ENCODE measurements at places on chromosomes 4 and X.

DNA sequence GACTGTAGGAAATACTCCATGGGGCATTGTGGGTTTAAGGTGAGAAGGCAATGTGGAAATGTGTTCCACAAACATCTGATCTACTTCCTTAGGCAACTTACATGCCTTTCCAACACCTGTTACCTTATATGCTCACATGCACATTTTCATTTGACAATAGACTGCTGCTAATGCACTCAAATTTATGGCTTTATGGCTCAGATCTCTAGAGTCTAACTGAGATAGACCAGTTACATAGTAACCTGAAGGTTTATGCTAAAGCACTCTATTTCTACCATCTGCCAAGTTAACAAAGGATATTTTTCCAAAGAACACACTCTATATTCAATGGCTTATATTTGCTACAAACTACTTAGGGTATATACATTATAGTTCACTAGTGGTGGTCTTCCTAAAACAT lies 969.0 kb downstream of the TECRL start:
- no peak for DNase-seq

DNA sequence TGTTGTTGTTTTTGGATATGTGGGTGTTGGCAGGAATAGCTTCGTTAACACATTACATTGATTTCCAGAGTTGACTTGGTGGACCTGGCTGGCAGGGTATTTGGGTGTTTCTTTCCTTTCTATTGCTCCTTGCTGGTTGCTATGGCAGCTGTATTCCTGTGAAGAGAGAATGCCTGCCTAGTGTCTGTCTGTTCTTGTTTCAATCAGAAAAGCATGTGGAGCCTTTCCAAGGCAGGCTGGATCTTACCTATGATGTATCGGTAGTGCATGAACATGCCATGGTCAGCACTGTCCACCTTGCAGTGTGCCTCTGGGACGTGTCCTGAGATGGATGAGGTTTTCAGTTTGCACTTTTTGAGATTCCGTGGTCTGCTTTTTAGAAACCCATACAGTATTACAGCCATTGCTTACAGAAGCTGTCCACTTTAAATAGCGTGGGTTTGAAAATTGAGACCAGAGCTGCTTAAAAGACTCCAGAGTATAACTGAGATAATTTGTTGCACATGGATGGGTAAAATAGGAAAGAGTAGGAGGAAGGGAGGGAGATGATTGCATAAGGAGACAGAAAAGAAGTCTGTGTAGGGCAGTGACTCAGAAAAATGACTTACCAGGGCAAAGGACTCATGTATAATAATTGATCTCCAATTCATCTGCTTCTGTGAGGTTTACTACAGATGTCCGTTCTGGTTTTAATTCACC lies 20.0 kb upstream of the AADAT start:
- peak; percentile 3 for DNase-seq

GRCh38 chr4:25779021-25779420 lies 83.8 kb downstream of the SEL1L3 start:
- DNase-seq, result no peak

- peak; percentile 49 for DNase-seq
Observed at GRCh38 chr4:87679449-87680169, 29.5 kb downstream of the DMP1 start.

GRCh38 chr4:165440415-165441158 lies 61.8 kb downstream of the CPE start:
- no peak for DNase-seq

DNA sequence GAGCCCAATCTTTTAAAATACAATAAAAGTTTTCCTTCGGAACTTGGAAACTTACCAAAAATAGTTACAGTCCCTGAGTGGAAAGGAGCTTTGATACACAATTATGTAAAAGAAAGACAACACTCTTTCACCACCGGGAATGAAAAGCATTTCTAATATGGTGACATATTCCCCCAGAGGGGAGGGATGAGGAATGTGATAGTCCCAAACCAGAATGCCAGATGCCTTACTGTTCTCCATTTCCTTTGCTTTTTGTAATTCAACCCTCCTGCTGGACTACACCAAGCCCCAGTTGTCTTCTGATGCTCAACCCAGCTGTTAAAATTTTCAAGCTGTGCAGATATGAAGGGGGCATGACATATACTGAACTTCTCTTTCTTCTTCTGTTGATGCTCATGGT lies 4.1 kb downstream of the PRIMPOL start:
- DNase-seq, result no peak

DNA sequence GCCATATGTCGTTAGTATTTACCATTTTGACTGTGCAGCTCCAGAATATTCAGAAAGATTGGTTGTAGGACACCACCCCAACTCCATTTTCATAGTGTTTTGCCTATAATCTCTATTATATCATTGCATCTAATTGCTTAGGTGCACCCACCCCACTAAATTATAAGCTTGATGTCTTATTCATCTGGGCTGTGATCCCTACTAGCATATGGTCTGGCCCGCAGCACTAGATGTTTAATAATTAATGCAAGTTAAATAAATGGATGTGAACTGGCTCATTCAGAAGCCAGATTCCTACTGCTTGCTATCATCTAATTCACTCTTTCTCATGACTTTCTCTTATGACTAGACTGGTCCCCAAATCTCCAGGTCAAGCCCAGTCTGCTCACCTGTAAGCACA lies 143.5 kb downstream of the RELL1 start:
- no peak for DNase-seq

DNA sequence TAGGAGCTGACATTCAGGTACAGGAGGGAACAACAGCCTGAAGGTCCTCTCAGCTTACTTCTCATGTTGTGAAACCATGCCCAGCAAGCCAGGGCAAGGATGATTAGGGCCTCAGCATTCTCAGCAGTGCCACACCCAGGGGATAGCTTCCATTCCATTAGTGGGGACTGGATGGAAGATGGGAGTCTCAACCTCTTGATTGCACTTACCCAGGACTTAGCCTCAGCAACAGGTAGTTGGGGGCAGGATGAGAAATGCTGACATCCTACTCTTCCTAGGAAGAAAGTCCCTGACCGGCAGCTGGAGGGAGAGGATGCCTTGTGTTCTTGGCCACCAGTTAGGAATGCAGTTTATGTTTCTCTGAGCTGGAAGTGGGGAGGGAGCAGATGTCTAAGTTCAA lies 8.8 kb upstream of the BEX3 start:
- DNase-seq, result no peak

- no peak for DNase-seq
Observed at GRCh38 chr4:73396993-73397972, 6.8 kb upstream of the ALB start.

DNA sequence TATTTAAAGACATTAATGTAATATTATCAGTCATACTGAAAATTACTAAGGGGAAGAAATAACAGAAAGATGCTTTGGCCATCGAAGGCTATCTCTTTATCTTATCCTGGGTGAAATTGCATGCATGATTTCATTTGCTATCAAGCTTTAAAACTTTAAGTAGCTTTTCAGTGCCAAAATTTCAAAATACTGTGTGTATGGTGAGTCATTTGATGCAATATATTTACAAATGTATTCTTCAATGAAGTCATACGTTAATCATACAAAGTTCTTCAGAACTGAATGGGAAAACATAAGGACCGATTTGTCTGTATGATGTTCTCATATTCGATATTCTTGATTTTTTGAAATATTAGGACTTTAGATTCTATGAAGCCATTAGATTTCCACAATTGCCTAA lies 1295.8 kb upstream of the AGA start:
- no peak for DNase-seq

DNA sequence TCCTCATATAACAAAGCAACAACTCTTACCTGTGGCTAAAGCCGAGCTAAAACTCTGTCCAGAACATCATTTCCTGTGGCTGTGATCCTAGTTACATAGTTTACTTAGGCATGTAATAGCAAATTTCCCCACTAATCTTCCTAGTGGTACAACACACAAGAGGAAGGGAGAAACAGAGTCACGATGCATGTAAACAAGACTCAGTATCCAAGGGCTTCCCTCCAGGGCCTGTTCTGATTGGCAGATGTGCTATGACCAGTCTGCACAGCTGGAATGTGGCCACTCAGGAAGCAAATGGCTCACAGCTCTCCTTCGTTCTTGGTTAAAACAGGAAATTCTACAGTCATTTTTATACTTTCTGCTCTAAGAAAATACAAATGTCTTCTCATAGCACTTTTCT lies 49.2 kb upstream of the PRSS48 start:
- DNase-seq, result no peak

GRCh38 chrX:57366430-57366829 lies 79.9 kb downstream of the FAAH2 start:
- DNase-seq, result no peak

- DNase-seq, result no peak
Observed at GRCh38 chrX:41946235-41946634, 22.9 kb upstream of the CASK start.

All from NCI-H2227 treated with DMSO at 0.1 percent for 48 hours (cell line).